ENCODE measurements at places on chromosomes 16 and 17.

DNA sequence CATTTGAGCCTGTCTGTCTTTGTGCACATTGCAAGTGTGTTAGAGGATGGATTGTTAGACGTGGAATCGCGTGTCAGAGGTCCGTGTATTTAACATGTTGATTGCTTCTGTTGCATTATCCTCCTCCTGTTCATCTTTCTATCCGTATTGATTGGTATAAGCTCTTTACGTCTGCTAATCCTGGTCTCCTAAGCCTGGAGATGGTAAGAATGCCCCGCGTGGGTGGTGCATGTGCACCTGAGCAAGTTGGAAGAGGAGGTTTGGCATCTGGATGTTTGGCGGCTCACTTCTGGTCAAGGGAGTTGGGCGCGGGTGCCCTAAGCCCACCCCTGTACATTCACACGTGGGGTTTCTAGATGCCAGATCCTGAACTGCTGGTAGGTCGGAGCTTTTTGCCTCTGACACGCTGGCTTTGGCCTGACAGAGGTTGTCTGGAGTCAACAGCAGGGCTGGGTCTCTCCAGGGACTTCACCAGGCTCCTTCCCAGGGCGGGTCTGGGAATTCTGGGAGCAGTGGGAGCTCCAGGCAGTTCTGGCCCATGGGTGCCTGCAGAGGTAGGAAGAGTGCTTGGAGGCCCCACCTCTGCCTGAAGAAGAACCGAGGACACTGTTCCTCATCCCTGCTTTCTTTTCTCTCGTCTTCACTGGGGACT lies 107.3 kb downstream of the OR1D5 start:
- H3K27me3 ChIP-seq: no peaks in the 10 kb centered on the region
- H3K36me3 ChIP-seq: no peaks in the 10 kb centered on the region

GRCh38 chr16:73321853-73322252 lies 273.9 kb upstream of the ZFHX3 start:
- no peak for DNase-seq
- H3K27me3 ChIP-seq: no peaks in the 10 kb centered on the region
- no peak overlapping the region for H3K4me3 ChIP-seq
- no peaks in the 10 kb centered on the region for H3K36me3 ChIP-seq

DNA sequence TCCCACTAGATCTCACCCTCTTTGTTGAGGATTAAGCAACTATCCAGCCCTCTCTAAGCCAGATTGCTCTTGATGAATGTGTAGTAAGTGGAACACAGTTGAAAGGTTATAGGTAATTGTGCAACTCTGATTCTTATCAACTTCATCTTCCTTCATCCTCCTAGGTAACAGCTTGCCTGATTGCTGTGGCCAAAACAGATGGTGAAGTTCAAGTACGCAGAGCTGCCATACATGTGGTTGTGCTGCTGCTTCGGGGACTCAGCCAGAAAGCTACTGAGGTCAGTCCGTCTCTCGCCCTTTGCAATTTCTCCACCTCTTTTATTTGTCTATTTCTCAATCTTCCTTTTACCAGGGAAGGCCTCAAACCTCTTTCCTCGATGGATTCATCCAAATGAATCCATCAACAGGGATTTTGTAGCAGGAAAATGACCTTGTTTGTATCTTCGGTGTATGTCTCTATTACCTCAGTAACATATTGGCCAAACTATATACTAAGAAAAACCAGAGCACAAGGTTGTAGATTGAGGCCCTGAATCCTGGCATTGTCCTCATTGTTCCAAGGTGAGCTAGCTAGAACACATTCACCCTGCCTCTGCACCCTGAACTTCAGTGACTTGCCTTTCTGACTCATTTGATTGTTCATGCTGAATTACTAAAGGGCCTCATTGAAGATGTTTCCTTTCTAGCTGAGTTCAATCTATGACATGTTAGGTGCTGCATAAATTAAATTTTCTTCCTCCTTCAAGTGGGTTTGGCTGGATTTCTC lies 65.1 kb upstream of the HAS3 start:
- no peak overlapping the region for H3K4me3 ChIP-seq
- no peak overlapping the region for H3K27ac ChIP-seq
- no peaks in the 10 kb centered on the region for H3K4me1 ChIP-seq
- DNase-seq: peak; percentile 75
- no peaks in the 10 kb centered on the region for H3K27me3 ChIP-seq

DNA sequence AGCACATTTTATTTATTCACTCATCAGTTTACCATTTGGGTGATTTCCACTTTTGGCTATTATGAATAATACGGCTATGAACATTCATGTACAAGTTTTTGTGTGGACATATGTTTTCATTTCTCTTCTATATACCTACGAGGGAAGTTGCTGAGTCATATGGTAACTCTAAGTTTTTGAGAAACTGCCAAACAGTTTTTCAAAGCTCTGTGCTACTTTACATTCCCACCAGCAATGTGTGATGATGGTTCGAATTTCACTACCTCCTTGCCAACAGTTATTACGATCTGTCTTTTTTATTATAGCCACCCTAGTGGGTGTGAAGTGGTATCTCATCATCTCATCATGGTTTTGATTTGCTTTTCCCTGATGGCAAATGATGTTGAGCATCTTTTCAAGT lies 63.7 kb upstream of the MRTFB start:
- no peak for DNase-seq
- H3K36me3 ChIP-seq: no peaks in the 10 kb centered on the region
- H3K4me3 ChIP-seq: no peak overlapping the region
- no peaks in the 10 kb centered on the region for H3K27me3 ChIP-seq
- no peak overlapping the region for H3K27ac ChIP-seq
- H3K4me1 ChIP-seq: no peaks in the 10 kb centered on the region

GRCh38 chr16:84982434-84982833 lies 28.9 kb downstream of the ZDHHC7 start:
- H3K4me1 ChIP-seq: no peaks in the 10 kb centered on the region
- H3K27ac ChIP-seq: no peak overlapping the region
- H3K36me3 ChIP-seq: peaks cover 24% of the 10 kb centered on the region
- no peaks in the 10 kb centered on the region for H3K27me3 ChIP-seq

GRCh38 chr17:66542129-66542966 lies 239.9 kb downstream of the PRKCA start:
- H3K4me3 ChIP-seq: no peak overlapping the region
- no peak overlapping the region for H3K27ac ChIP-seq
- no peaks in the 10 kb centered on the region for H3K36me3 ChIP-seq
- no peaks in the 10 kb centered on the region for H3K27me3 ChIP-seq
- peaks cover 6% of the 10 kb centered on the region for H3K4me1 ChIP-seq

Data from right lobe of liver (tissue), 6 donors.